Stimulated activated CD4-positive, alpha-beta T cell treated with anti-CD3 and anti-CD28 coated beads, TNF-alpha, amount 100 ng/mL, for 4 hours (primary cell): ENCODE measurements at places on chromosomes 1 and 21.

DNA sequence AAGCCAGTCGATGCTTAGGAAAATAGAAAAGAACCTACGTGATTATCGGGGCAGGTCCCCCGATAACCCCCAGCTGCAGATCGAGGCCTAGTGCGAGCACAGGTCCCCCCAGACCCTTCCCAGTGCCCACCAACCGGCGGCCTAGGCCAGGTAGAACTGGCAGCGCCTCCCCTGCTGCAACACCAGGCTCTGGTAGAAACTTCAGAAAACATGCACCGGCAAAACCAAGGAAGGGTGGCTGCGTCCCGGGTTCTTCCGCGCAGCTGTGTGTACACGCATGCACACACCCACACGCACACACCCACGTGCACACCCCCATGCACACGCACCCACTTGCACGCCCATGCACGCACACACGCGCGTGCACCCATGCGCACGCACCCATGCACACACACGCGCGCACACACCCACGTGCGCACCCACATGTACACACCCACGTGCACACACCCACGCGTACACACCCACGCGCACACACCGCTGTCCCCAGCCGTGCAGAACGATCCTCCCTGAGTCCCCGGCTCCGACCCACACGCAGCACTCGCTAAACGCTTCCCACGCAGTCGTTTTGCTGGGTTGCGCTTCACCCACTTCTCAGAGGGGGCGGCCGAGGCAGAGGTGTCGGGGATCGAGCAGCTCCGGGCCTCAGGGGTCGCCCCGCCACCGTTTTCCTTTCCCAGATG lies 5.2 kb downstream of the TSPEAR start:
- DNase-seq, result no peak

GRCh38 chr1:31585736-31586365 lies 9.5 kb downstream of the TINAGL1 start:
- DNase-seq, result no peak

DNA sequence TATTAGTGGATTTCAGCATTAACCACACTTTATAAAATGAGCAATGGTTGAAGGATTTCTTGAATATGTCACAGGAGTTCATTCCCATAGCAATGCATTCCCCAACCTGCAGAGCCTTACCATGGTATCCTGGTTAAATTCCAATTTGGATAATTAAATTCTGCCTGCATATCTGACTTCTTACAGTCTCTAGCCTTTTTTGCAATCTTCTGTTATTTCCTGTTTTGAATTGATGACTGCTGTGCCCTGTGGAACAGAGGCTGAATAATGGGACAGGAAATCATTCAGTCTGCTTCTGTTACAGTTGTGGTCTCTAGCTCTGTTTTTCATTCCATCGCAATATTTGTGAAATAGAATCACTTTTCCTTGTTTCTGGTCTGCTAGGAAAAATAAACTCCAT lies 1823.9 kb downstream of the PLA2G4A start:
- no peak for DNase-seq

- DNase-seq, result no peak
Measured at GRCh38 chr1:228953207-228953606, 217.9 kb downstream of the RHOU start.

DNA sequence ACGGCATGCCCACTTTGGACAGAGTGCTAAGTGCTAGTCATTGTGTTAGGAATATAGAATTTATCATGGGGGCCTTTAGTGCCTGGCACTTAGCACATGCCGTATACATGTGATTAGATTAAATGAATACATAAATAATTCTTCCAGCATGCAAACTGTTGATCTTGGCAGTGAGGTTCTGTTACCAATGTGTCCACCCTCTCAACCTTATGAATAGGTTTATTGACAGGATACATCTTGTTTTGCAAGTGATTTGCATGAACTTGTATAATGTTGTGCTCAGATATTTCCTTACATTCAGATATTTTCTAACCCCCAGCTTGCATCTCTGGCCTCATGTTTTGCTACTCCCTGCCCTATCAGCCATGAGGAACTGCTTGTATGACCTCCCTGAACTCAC lies 60.3 kb upstream of the ZNF648 start:
- DNase-seq, result no peak
